Kidney (tissue), 22 donors: ENCODE measurements at places on chromosomes 12 and 14. TPM values are rescaled to one million over a fixed set of nuclear protein-coding genes. Genes with fewer than 3 reads are reported as not detected.

DNA sequence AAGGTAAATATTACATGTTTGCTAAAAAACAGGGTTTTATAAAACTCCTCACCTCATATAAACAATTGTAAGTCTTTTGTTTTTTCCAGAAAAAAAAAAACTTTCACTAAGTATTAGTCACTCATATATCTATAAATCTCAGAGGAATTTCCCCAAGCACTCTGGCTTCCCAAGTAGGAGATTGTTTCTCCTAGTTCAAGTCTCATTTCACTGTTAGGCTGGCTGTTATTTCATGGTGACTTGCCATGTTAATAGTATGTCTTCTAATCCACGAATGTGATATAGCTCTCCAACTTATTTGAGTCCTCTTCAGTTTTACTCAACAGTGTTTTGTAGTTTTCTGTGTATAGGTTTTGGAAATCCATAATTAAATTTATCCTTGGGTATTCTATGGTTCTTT is 61.6 kb downstream of the CAPZA3 start:
- no peak for DNase-seq

The MAP1LC3B2 gene
- 4.5 TPM for polyA plus RNA-seq

The HNF1A gene
- 32.4 TPM for polyA plus RNA-seq

The CLEC12A gene
- polyA plus RNA-seq: 1.3 TPM

The STXBP6 gene
- 2.8 TPM for polyA plus RNA-seq

The COQ5 gene
- polyA plus RNA-seq: 60.8 TPM

The PELI2 gene
- 5.2 TPM for polyA plus RNA-seq

The PSMC6 gene
- polyA plus RNA-seq: 81.4 TPM
